ENCODE measurements at places on chromosomes 11 and 22.
A peak's percentile ranks its signal among the peaks of the same experiment; 100 is the strongest.

- no peak for DNase-seq
Measured at GRCh38 chr11:15198284-15198683, 83.6 kb downstream of the INSC start.

DNA sequence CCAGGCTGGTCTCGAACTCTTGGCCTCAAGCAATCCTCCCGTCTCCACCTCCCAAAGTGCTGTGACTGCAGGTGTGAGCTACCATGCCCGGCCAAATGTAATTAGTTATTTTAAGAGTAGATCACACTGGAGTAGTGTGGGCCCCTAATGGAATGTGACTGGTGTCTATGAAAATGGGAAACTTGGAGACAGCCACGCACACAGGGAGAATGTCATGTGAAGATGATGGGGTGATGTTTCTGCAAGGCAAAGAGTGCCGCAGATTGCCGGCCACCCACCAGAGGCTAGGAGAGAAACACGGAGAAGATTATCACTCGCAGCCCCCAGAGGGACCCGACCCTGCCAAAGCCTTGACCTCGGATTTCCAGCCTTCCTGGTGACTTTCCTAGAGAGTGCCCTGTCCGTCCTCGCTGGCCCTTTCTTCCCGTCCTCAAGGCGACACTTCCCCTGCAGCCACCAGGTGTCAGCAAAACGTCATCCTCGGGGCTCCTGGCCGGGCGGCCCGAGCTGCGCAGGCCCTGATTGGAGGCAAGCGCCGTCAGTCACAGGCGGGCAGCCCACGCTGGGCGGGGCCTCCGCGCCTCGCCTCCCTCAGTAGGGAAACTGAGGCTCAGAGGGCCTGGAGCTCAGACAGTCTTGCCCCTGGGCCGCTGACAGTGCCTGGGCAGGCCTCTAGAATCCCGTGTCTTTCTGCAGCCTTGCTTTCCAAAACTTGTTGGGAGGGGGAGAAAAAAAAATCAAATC, 16.3 kb downstream of the CRYBB2 start:
- DNase-seq, result peak; percentile 99

GRCh38 chr22:24066865-24067264, 55.8 kb downstream of the CABIN1 start:
- no peak for DNase-seq

- no peak for DNase-seq
Measured at GRCh38 chr22:35177811-35178210, 79.5 kb upstream of the HMGXB4 start.

DNA sequence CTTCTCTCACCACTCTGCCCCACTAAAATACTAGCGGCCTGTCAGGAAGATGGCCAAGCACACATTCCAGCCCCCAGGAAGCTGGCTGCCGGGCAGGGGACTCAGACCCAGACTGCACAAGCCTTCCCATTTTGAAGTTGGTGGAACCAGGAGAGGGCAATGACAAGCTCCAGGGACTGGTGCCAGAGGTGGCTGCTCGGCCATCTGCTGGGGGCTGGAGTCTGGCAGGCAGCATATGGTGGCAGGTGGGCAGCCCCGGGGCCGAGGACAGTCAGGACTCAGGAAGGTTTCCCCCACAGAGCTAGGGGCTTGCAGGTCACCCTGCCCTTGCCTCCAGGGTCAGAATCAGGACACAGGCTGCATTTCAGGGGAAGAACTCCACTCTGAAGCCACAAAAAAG, 22.6 kb downstream of the KCNJ5 start:
- no peak for DNase-seq

DNA sequence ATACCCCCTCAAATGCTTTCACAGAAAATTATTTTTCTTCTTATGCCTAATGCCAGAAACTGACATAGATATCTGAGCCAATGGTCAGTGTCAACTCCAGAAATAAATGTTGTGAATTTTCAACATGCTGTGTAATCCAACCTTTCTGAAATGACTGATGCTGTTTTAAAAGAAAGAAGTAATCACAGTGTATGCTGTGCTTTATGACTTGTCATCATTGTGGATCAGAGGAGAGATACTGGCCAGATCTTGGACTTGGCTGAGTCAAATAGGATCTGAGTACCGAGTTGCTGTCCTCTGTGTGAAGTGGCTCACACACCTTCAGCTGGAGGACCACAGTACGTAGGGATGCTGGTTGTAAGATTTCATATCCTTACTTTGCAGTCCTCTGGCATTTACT, 89.9 kb upstream of the ARHGAP20 start:
- DNase-seq, result no peak

DNA sequence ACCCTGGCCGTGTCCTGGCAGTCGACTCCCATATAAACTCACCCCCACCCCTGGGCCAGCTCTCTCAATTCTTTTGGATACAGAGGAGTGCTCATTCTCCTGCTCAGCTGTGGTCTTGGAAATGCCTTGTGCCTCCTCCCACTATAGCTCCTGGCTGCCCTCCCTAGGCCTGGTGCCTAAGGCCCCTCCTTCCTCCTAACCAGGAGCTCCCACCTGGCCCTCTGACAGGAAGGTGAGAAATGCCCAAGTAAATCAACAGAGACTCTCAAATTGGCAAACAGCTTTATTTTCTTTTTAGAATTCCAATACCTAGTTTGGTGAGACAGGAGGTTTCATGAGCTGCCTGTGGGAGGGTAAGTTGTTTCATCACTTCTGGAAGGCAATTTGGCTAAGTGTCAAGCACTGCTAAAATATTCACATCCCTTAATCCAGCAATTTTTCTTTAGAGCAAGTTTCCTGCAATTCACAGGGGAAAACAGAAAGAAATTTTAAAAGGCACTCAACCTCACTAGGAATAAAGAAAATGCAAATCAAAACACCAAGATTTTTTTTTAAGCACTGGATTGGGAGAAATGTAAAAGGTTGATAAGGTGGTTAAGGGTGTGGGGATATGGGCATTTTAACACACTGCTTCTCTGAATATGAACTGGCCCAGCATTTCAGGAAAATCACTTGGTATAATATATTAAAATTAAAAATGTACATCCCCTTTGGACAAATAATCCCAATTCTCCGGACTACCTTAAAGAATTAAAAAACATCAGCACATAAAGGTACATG, 209.7 kb upstream of the ARHGAP20 start:
- no peak for DNase-seq

DNA sequence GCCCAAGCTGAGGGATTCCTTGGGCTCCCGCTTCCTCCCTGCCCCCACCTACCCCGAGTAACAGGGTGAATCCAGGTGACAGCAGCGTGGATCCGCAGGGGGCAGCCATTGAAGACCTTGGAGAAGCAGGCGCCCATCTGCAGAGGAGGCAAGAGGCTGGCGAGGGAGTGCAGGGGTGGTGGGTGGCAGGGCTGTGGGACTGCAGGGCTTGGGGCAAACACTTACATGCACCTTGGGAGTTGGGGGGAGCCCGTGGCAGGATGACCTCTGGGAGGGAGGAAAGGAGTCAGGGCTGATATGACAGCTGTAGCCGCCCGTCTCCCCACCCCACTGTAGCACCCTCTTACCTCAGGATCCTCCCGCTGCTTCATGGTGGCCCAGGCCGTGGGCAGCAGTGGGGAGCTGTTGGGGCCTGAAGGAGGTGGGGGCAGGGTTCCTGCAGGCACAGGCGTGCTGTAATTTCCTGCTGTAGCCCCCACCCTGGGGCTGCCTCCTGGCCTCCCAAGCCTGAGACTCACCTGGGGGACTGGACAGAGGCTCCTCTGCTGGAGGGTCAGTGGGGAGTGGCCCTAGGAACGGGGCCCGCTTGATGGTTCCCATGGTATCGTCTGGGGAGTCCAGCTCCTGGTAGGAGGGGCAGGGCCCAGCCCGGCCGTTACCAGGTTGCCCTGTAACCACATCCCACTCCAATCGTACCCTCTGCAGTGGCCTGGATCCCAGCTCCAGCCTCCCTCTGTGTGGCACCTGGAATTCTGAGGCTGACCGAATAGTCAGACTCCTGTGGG, 6.1 kb downstream of the MAP4K2 start:
- no peak for DNase-seq

DNA sequence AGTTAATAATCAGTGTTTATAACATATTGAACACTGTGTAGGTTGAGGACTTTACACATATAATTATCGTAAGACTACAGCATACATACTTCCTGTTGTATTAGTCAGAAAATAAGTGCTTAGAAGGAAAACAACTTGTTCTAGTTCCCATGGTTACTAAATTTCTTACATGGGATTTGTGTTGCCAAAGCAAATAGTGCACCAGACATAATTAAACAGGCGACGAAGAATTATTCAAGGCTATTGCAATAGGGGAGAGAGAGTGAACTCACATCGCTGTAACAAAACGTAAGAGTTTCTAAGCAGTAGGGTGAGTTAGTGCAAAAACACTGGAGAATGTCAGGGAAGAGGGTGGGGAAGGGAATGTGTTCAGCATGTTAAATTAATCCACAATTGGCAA, 347.8 kb downstream of the CNTN5 start:
- peak; percentile 2 for DNase-seq

DNA sequence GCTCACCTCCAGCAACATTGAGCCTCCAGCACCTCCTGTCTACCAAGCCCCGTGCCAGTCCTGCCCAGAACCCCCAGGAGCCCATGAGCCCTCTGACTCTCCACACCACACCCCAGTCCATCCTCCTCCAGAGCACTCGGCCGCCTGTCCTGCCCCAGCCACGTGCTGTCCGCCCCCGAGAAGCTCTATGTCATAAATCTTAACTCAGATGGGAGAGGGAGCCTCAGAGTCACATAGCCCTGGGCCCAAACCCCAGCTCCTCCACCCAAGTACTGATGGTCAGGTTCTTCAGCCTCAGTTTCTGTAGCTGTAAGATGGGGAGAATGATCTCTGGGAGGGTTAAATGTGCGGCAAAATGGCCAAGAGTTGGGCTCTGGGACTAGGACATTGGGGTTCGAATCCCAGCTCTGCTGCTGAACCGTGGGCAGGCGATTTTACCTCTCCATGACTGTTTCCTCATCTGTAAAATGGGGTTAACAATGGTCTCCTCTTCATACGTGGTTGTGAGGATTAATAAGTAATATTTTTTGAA, 27.8 kb downstream of the CYTH4 start:
- no peak for DNase-seq

- no peak for DNase-seq
Measured at GRCh38 chr11:95827696-95828095, 37.4 kb downstream of the CEP57 start.

- peak; percentile 82 for DNase-seq
Measured at GRCh38 chr22:36385491-36386350, 2.0 kb downstream of the MYH9 start.

DNA sequence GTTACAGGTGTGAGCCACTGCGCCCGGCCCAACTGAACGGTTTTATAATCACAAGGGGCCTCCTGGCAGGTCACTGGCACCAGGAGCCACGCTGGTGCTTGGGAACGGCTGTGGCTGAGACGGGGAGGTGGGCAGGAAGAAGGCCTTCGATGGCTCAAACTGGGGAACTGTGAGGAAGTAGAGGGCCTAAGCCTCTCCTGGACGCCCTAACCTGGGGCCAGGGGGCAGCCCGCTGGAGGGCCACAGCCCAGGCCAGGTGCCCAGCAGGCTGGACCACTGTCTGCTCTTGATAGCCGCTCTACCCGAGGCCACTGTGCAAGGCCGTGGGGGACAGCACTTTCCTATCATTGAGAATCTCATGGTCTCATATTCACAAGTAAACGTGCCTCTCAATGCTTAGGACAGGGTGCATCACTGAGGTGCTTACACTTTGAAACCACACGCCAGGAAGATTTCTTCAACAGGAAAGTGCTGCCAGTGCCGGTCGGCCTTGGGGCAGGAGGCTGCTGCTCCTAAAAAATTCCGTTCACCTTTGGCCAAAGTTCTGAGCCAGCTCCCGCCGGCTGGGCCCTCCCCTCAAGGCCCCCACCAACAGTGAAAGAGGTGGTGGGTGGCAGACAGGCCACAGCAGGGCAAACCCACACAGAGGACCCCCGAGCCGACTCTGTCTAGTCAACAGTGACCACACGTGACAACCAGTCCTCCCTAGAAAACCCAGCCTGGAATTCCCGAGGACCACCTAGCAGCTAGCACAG, 7.2 kb downstream of the GATD1 start:
- no peak for DNase-seq

DNA sequence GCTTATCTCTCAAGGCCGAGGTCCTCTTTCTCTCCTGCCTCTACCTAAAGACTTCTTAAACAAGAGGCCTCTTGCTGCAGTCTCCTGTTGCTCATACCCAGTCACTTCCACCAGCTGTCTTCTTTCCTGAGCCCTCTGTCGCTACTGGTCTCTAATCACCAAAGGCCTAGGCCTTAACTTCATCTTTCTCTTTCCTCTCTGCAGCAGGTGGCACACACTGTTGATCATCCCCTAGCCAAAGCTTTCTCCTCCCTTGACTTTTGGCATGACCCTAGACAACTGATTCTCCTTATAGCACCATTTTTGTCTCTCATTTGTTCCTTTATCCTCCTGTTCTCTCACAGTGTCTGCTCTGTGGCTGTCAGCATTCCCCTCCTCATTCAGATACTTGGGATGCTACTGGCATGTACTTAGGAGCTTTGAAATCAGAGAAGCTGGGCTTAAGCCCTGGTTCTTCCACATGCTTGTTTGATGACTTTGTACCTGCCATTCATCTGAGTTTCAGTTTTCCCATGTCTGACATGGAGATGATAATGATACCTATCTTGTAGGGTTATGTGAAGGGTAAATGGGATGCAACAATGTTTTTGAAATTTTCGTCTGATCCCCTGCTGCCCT, 22.4 kb downstream of the ENDOD1 start:
- no peak for DNase-seq

DNA sequence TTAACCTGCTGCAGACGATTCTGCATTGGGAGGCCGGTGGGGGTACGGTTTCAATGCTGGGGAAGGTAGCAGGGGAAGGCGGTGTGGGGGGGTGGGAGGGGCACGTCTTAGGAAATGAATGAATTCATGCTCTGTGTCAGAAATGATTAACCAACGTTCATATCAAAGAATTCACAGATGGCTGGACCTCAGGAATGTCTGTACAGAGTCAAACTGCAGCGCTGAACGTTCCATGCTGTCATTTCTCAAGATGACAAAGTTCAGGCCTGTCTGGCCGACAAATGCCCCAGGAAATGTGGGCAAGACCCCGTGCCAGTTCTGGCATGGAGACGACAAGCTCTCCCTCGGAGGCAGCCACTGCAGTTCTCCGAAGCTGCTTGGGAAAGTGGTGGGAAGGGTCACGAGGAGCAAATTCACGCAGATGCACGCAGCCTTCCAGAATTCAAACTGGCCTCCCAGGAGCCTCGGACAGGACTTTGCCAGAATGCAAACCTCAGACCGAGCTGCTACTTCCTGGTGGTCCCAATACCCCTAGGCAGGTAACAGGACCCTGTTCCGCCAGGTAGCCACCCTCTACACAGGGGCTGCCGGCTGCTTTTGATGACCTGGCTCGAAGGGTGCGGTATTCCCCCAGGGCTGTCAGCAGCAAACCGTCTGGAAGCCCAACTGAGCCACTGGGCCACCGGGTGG, 81.5 kb downstream of the TRMU start:
- DNase-seq, result no peak

- DNase-seq, result no peak
Measured at GRCh38 chr11:122025757-122026156, 90.3 kb downstream of the BLID start.

- no peak for DNase-seq
Measured at GRCh38 chr11:16404781-16405285, 48.5 kb upstream of the SOX6 start.

- DNase-seq, result no peak
Measured at GRCh38 chr22:46150655-46151477, 540 bp downstream of the PPARA start.

GRCh38 chr22:37454857-37455686, 27.8 kb upstream of the ELFN2 start:
- peak; percentile 66 for DNase-seq
